A172 (cell line): ENCODE measurements at places on chromosomes 4 and X.
A peak's percentile ranks its signal among the peaks of the same experiment; 100 is the strongest.

DNA sequence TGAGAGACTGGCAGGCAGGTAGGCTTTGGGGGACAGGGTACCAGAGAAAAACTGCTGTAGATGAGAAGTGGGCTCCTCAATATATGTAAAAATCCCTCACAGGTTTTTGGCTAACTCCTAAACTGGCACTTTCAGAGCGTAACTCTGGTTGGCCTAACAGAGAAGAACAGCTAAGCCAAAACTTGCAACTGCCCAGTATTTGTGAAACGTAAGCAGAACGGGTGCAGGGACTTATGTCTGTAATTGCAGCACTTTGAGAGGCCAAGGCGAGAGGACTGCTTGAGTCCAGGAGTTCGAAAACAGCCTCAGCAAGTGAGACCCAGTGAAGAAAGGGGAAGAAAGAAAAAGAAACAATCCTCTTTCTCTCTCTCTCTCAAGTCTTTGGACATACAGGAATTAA, 25.0 kb downstream of the EIF4E start:
- DNase-seq = no peak

GRCh38 chr4:81620442-81620841, 148.7 kb upstream of the RASGEF1B start:
- no peak for DNase-seq

DNA sequence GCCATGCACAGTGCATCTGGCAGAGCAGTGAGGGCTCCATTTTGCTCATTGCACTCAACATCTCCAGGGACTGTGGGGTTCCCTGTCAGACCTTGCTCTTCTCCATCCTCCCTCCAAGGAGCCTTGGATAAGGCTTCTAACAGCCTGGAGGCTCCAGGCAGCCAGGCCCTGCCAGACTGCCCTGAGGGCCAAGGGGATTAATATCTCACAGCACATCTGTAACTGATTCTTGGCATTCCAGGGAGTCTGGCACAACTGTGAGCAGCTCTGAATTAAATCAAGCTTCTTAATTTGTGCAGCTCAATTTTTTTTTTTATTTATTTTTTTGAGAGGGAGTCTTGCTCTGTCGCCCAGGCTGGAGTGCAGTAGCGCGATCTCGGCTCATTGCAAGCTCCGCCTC, 224.5 kb upstream of the PGRMC2 start:
- DNase-seq = no peak

- DNase-seq = peak; percentile 44
These were observed 71.8 kb downstream of the SUPT20HL2 start for GRCh38 chrX:24241822-24242648.

DNA sequence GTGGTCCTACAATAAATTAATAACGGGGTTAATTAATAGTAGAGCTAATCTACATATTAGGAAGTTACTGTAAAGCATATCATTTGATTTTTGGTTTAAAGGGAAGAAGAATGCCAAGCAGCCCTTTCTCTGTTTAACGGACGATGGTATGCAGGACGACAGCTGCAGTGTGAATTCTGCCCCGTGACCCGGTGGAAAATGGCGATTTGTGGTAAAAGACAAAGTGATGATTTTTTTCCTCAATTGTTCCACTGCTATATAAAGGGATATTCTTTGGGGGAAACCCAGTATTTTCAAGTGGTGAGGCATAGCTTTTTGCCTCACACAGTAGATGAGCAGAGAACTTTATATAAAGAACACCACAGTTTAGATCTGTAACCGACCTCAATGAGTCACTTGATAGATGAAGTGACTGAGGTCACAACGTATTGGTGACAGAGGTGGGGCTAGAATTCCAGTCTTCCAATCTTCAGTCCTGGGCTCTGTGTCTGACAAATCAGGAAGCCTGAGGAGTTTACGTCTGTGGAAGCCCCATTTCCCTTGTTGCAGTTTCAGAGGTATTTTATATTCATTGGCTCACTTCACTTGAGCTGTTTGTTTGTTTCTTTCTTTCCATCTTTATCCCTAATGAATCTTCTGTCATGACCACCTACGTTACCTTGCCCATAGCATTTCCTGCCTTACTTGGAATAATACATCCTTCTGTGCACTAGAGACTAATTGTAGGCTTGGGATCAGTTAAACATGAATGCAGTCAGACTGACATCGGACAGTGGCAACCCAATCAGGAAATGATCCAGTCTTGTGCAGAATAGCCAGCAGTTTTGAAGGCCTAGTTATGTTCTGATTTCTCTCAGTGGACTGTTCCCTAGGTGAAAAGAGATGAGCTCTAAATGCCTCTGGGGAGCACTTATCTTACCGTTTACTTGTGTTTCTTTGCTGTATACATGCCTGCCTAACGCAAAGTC, 30.1 kb downstream of the ZRSR2 start:
- peak; percentile 22 for DNase-seq

GRCh38 chr4:189202869-189203271, 737.8 kb upstream of the FRG1 start:
- DNase-seq = peak; percentile 41

GRCh38 chr4:141275834-141276233, 55.1 kb downstream of the ZNF330 start:
- peak; percentile 87 for DNase-seq

DNA sequence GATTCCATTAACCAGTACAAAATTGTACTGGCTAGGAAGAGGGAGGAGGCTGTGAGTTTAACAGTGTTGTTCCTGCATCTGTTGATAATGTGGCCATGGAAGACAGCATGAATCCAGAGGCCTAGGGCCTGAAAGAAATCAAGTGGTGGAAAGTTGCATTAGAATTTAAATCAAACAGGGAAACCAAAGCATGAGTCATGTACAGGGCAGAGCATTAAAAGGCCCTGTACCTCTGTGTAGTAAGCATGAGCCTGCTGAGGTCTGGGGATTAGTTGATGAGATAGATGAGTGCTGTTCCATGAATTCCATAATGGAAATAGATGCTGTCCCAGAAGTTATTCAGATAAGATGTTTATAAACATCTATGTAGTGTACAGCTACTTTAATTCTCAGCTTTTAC, 58.3 kb downstream of the MID1IP1 start:
- peak; percentile 1 for DNase-seq

DNA sequence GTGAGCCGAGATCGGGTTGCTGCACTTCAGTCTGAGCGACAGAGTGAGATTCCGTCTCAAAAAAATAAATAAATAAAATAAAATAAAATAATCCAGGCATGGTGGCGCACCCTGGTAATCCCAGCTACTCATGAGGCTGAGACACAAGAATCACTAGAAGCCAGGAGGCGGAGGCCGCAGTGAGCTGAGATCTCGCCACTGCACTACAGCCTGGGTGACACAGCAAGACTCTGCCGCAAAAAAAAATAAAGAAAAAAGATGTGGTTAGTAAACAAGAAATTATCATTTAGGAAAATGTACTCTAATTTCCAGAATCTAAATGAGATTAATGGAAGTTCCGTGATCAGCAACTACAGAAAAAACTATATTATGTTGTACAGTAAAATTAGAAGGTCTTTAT, 14.5 kb upstream of the LRBA start:
- DNase-seq = no peak

- DNase-seq = peak; percentile 9
These were observed 477.1 kb downstream of the DTHD1 start for GRCh38 chr4:36758312-36759178.

- DNase-seq = peak; percentile 44
These were observed 260.5 kb downstream of the IQCM start for GRCh38 chr4:149555146-149555545.

DNA sequence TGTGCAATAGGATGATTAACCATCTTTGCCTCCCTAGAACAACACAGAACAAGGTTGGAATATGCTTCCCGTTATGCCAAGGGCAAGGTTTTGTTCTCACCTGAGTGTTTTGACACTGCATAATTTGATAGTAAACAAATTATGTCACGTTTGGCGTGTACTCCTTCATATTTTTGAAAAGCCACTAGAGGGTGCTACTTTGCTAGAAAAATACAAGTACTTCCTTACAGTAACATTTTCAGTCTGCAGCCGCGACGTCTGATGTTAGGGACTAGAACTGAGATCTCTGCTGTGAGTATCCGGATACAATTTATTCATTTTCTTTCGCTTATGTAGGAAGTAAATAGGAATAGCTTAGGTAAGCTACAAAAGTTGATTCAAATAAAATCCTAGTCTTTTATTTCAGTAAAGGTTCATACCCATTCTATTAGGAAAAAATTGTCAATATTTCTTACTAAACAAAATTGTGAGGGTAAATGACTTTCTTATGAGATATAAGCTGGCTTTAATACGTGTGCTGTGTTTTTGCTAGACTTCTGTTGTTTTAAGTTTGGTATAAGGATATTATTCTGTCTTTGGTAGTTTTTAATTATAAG, 181.1 kb upstream of the WDFY3 start:
- DNase-seq = peak; percentile 55

DNA sequence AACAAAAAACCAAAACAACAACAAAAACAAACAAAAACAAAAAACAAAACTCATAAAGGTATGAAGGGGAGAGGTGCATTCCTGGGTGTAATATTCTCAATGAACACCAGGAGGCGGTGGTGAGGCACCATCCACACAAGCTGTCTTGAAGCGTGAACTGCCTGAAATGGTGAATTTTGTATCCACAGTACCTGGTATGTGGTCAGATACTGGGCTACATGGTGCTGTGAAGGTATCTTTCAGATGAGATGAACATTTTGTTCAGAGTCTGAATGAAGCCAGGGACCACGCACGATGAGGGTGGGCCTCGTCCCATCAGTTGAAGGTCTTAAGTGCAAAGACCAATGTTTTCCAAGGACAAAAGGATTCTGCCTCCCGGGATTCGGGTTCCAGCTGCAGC, 58.5 kb downstream of the ASMT start:
- peak; percentile 39 for DNase-seq

DNA sequence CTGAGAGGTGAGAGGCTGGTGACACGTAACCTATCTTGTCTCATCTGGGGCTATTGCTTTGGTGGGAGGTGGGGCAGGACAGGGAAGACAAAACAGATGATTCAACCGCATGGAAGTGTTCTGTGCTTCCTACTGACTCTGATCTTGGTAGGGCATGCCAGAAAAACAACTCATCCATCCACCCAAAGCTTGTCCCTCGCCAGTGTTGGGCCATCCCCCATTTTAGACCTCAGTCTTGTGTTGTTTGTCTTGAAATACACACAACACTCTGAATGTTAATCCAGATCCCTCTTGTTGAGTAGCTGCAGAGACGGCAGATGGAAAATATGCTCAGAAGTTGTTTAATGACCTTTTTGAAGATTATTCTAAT, 377 bp downstream of the CHRNA9 start:
- peak; percentile 45 for DNase-seq

DNA sequence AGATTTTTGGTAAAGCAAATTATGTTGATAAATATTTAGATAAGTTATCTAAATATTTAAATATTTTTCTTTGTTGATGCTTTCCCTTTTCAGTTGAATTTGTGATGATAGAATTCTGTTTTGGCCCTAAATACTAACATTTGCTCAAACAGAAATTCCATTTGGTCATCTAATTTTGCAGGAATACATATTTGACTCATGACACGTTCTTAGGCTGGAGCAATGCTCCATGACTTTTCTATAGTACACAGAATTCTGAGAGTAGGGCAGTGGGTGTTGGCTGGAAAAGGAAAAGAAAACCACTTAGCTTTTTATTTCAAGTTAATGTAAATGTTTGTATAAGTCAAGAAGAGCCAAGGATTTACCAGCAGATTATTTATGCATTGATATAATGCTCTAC, 58.6 kb upstream of the GK2 start:
- no peak for DNase-seq

DNA sequence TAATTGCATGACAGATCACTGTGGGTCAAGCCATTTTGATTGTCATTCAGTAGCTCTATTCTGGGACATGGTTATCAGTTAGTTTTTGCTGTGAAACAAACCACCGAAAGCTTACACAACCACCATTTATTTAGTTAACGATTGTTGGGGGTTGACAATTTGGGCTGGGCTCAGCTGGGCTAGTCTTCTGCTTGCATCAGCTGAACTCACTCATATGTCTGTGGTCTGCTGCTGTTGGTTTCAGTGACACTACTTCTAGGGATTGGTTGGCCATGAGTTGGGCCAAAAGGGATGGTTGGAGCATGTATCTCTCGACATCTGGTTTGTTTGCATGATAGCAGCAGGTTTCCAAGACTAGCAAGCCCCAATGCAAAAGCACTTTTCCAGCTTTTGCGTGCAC, 5.3 kb upstream of the SMIM10 start:
- DNase-seq = no peak

- DNase-seq = no peak
These were observed 4.3 kb downstream of the QRFPR start for GRCh38 chr4:121376556-121376955.

GRCh38 chrX:151397741-151398070, 700 bp downstream of the VMA21 start:
- peak; percentile 22 for DNase-seq

GRCh38 chr4:168662297-168662984, 165.6 kb downstream of the PALLD start:
- no peak for DNase-seq

GRCh38 chrX:153398275-153398960, 2.7 kb downstream of the PNMA6E start:
- no peak for DNase-seq

DNA sequence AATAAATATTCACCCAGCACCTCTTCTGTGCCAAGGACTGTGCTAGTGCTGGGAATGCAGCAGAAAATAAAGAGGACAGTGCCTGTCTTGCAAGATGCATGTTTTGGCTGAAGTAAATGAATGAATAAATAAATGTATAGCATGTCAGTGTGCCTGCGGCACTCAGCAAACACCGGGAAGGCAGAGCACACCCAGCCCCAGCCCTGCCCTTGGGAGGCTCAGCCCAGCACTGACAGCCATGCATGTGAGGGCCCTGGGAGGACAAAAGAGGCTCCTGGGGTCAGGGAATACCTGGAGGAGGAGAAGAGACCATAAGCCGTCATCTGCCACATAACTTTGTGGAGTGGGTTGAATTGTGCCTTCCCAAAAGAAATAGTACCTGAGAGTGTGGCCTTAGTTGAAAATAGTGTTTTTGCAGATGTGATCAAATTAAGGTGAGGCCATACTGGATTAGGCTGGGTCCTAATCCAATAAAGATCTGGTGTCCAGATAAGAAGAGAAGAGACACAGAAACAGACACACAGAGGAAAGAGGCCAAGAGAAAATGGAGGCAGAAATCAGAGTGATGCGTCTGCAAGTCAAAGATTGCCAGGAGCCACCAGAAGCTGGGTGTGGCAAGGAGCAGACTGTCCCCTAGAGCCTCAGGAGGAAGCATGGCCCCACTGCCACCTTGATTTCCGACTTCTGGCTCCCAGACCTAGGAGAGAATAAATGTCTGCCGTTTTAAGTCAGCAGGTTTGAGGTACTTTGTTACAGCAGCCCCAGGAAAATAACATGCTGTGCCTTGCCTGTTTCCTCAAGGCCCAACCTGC, 16.3 kb downstream of the C4orf50 start:
- no peak for DNase-seq

DNA sequence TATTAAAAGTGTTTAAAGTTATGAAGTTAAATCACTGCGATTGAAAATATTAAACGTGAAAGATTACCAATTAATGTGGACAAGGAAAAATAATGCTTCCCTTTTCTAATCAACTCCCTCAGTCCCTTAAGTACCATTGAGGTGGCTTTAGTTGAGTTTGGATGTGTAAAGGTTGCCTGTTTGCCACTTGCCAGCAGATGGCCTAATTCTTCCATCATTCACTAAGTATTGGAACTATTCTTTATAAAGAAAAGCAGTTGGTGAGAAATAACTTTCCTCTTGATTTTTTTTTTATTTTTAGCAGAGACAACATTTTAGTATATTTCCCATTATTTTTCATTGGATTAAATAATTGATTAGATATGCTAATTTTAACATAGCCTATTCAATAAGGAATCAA, 295.9 kb upstream of the TACR3 start:
- peak; percentile 3 for DNase-seq
